ENCODE measurements at places on chromosomes 7 and 10.

- no peaks in the 10 kb centered on the region for H3K27me3 ChIP-seq
- peaks cover 100% of the 10 kb centered on the region for H3K4me1 ChIP-seq
- no peak overlapping the region for H3K4me3 ChIP-seq
- peaks cover 33% of the 10 kb centered on the region for H3K36me3 ChIP-seq
- DNase-seq, result no peak
- H3K27ac ChIP-seq, result peak overlapping the region; percentile 82
Measured at GRCh38 chr10:79137300-79137756, 68.6 kb downstream of the ZMIZ1 start.

DNA sequence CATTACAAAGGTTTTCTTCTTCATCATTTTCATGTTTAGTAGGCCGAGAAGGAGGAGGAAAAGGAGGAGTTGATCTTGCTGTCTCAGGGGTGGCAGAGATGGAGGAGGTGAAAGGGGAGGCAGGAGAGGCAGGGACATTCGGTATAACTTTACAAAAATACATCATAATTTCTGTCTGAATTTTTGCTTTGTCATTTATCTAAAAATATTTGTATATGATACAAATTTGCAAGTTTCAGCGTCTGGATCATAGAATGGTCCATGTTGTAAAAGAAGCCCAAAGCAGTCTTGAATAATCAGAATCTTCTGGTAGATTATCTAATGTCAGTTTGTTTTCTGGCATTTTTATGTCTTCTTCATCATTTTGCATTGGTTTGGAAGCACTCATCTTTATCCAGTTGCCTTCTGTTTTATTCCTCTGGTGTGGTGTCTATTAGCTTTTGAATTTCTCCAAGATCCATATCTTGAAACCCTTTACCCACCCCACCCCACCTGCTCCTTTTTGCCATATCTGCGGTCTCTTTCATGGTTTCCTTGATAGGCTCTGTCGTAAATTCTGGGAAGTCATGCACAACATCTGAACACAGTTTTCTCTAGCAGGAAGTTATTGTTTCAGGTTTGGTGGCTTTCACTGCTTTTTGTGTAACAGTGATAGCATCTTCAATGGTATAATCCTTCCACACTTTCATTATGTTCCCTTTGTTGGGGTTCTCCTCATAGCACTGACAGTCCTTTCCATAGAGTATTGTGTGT is 95.0 kb downstream of the ST7 start:
- no peak for DNase-seq
- no peak overlapping the region for H3K27ac ChIP-seq
- H3K4me3 ChIP-seq, result no peak overlapping the region
- no peaks in the 10 kb centered on the region for H3K36me3 ChIP-seq

DNA sequence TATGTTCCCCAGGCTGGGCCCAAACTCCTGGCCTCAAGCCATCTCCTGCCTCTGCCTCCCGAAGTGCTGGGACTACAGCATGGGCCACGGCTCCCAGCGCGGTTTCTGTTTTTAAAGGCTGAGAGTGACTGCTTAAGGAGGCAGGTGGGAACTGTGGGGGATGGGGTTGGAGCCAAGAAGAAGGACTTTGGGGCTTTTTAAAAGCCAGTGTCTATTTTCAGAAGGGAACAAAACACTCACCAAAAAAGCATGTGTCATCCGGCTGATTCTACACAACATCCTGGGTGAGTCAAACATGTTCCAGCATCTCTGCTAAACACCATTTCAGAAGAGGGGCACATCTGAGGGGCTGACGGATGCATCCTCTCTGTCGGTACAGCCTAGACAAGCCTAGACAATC is 824.5 kb downstream of the TYW1 start:
- no peak overlapping the region for H3K4me3 ChIP-seq
- no peaks in the 10 kb centered on the region for H3K36me3 ChIP-seq
- H3K27me3 ChIP-seq, result no peaks in the 10 kb centered on the region

- no peak overlapping the region for H3K27ac ChIP-seq
- H3K4me1 ChIP-seq, result peaks cover 4% of the 10 kb centered on the region
Measured at GRCh38 chr10:78800006-78800405, 268.8 kb upstream of the ZMIZ1 start.

DNA sequence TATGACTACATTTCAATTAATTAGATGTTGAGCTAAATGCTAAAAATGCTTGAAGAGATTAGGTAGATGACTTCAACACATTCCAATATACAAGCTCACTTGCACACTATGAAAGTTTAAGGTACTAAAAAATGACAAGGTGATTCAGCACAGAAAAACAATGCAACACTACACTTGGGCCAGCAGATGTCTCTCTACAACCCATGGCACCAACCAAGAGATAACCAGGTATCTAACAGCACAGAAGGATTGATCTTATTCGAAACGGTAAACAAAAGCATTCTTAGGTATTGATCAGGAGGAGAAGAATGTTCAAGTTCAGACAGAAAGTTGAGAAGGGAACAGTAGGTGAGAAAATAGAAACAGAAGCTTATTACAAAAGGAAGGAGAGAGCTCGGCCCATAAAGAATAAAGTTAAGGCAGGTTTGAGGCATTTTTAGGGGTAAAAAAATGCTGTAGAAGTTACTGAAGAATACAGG is 248.2 kb upstream of the KLF14 start:
- H3K27me3 ChIP-seq, result no peaks in the 10 kb centered on the region
- H3K4me1 ChIP-seq, result peaks cover 46% of the 10 kb centered on the region
- H3K27ac ChIP-seq, result peak overlapping the region; percentile 44
- H3K36me3 ChIP-seq, result peaks cover 16% of the 10 kb centered on the region

DNA sequence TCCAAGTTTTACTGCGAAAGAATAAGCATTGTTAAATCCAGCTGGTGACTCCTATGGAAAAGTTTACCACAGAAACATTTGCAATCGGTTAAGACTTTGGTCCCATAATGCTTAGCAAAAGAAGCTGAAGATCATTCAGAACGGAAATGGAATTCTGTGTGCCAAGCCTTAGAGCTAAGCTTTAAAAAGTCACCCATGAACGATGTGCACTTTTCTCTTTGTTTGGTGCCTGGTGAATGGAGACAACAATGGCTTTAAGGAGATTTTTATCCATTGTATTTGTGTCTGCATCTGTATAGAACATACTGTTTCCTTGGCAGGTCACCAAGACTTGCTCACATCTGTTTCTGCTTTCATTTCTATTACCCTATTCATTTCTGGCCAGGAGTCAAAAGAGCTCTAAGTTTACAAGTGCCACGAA is 26.3 kb upstream of the COL1A2 start:
- no peak overlapping the region for H3K4me3 ChIP-seq
- H3K36me3 ChIP-seq, result no peaks in the 10 kb centered on the region
- no peaks in the 10 kb centered on the region for H3K27me3 ChIP-seq
- peak overlapping the region; percentile 62 for H3K27ac ChIP-seq

DNA sequence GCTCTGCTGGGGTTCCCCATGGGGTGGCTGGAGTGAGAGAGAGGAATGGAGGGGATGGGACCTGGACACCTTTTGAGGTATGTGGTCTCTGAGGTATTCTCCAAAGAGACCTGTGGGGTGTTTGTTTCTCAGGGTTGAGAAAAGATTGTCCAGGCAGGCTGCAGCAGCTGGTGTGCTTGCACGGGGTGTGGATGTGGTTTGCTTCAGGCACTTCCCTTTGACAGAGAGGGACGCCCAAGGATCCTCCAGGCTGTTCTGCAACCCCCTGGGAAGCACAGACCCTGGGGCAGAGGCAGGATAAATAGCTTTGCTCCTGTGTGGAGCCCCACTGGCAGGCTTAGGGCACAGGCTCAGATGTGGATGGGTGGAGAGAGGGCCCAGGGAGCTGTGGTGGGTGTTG is 115.1 kb upstream of the AGK start:
- H3K4me1 ChIP-seq, result no peaks in the 10 kb centered on the region
- no peak overlapping the region for H3K4me3 ChIP-seq
- H3K27ac ChIP-seq, result no peak overlapping the region
- H3K27me3 ChIP-seq, result no peaks in the 10 kb centered on the region
- no peak for DNase-seq
- no peaks in the 10 kb centered on the region for H3K36me3 ChIP-seq

DNA sequence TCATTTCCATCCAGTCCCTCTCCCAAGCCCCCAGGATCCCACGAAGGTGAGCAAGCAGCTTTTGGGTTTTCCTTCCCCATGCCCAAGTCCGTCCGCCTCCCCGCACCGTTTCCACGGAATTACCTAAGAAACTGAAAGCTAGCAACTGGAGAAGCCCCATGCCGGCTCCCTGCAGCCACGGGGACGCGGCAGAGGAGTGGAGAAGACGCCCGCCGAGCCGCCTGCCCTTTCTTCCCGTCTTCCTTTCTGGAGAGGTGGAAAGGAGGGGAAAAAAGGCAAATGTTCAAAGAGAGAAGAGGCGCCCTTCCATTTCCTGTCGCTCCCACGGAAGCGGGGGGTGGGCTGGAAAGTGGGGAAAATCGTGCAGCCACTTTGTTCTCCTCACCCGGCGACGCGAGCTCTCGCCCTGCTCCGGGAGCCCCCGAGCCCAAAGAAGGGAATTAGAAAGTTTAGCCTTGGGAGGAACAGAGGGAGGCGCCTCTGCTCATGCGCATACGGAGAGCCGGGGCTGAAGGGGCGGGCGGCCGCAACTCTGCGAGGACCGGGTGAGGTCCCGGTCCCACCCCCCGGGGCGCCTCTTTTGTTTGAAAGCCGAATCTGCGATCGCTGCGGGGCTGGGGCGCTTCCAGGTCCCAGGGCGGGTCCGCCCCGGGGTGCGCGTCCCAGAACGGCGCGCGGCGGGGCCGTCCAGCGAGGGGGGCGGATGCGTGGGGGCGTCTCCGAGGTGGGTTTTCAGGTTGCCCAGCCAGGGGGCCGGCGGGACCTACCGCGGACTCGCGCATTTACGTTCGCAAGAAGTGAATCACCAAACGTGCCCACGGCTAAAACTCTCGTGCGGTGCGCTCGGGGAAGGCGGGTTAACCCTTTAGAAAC is at the start of gene LAMB1:
TSS of gene LAMB1 (minus strand) at position 436 of the 873 bp plus-strand sequence. CDS start at position 160, 276 bp downstream.
- H3K27ac ChIP-seq, result peak within 1 kb of the TSS; percentile 88
- peak; percentile 63 for DNase-seq
- H3K36me3 ChIP-seq, result peaks cover under 1% of the 10 kb centered on the region

GRCh38 chr7:4288791-4289394 is 393.2 kb upstream of the FOXK1 start:
- no peak overlapping the region for H3K27ac ChIP-seq
- no peaks in the 10 kb centered on the region for H3K27me3 ChIP-seq

- no peak for DNase-seq
- H3K4me1 ChIP-seq, result peaks cover 55% of the 10 kb centered on the region
- H3K36me3 ChIP-seq, result peaks cover 8% of the 10 kb centered on the region
- H3K4me3 ChIP-seq, result no peak overlapping the region
- no peaks in the 10 kb centered on the region for H3K27me3 ChIP-seq
Measured at GRCh38 chr7:129843365-129843898, 109.3 kb downstream of the UBE2H start.

DNA sequence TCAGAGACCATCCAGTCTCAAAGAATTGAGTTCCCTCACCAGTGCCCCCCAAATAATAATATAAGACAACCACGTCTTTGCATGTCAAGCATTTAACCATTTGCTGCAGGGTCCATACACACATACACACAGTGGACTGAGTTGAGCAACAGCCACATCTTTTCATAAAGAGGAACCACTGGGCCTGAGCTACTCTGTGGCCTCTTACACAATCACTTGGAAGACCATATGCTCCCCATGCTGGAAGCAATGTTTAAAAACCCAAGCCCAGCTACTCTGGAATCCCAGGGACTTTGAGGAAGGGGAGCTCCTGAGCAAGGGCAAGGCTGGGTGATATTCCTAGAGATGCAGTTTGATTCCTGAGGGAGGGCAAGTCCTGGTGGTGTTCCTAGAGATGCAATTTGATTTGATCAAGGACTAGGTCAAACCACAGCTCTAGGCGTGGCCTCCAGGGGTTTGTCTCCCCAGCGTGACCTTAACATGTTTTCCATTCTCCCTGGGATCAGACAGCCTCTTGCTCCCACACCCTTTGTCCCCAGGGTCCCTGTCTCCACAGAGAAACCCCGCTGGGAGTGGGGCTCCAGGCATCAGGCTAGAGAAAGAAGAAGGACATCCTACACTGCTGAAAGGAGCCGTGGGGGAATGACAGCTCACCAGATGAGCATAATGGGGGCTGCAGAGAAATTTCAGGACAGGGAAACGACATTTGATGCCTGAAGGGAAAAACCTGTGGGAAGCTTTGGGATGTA is 376.2 kb upstream of the MGMT start:
- no peaks in the 10 kb centered on the region for H3K4me1 ChIP-seq
- H3K27me3 ChIP-seq, result no peaks in the 10 kb centered on the region
- H3K27ac ChIP-seq, result no peak overlapping the region
- no peak for DNase-seq
- no peak overlapping the region for H3K4me3 ChIP-seq

- DNase-seq, result no peak
- no peak overlapping the region for H3K4me3 ChIP-seq
- no peak overlapping the region for H3K27ac ChIP-seq
- no peaks in the 10 kb centered on the region for H3K27me3 ChIP-seq
- no peaks in the 10 kb centered on the region for H3K4me1 ChIP-seq
Measured at GRCh38 chr10:60663850-60664249, 114.4 kb upstream of the CDK1 start.

GRCh38 chr10:21501091-21501490 is 24.4 kb downstream of the SKIDA1 start:
- peaks cover 17% of the 10 kb centered on the region for H3K4me1 ChIP-seq
- no peaks in the 10 kb centered on the region for H3K27me3 ChIP-seq
- no peak overlapping the region for H3K4me3 ChIP-seq
- H3K36me3 ChIP-seq, result no peaks in the 10 kb centered on the region
- no peak overlapping the region for H3K27ac ChIP-seq
- no peak for DNase-seq

- H3K27ac ChIP-seq, result no peak overlapping the region
- H3K4me3 ChIP-seq, result no peak overlapping the region
- DNase-seq, result no peak
- no peaks in the 10 kb centered on the region for H3K4me1 ChIP-seq
Measured at GRCh38 chr7:16301291-16301690, 120.0 kb downstream of the CRPPA start.

DNA sequence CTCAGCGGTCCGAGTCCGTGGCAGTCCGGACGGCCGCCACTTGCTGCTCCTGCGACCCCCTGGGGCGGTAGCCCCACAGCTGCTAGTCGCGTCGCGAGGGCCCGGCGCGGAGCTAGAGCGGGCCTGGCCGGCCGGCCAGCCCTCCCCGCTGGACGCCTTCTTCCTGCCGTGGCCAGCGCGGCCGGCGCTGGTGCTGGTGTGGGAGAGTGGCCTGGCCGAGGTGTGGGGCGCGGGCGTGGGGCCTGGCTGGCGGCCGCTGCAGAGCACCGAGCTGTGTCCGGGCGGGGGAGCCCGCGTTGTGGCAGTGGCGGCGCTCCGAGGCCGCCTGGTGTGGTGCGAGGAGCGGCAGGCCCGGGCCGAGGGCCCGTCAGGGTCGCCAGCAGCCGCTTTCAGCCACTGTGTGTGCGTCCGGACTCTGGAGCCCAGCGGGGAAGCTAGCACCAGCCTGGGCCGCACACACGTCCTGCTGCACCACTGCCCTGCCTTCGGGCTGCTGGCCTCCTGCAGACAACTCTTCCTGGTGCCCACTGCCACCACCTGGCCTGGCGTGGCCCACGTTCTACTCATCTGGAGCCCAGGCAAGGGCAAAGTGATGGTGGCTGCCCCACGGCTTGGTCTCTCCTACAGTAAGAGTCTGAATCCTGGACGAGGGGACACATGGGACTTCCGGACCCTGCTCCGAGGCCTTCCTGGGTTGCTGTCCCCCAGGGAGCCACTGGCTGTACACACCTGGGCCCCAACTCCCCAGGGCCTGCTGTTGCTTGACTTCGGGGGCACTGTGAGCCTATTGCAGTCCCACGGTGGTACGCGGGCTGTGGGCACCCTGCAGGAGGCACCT is 631 bp downstream of the HPS6 start:
- peak overlapping the region; percentile 97 for H3K4me3 ChIP-seq
- peak overlapping the region; percentile 96 for H3K27ac ChIP-seq
- peaks cover 24% of the 10 kb centered on the region for H3K36me3 ChIP-seq
- DNase-seq, result peak; percentile 34

GRCh38 chr10:55311848-55312635 is 511.0 kb upstream of the PCDH15 start:
- H3K4me3 ChIP-seq, result no peak overlapping the region
- no peaks in the 10 kb centered on the region for H3K4me1 ChIP-seq
- H3K27ac ChIP-seq, result no peak overlapping the region
- H3K36me3 ChIP-seq, result no peaks in the 10 kb centered on the region
- H3K27me3 ChIP-seq, result no peaks in the 10 kb centered on the region
- no peak for DNase-seq

Measured in stomach (tissue), 19 donors.